ACHN (cell line): ENCODE measurements at places on chromosomes 11 and 22.
A peak's percentile ranks its signal among the peaks of the same experiment; 100 is the strongest.

GRCh38 chr22:48886604-48887393 lies 940.9 kb downstream of the BRD1 start:
- DNase-seq: no peak

- DNase-seq: no peak
Observed at GRCh38 chr11:130118636-130119387, 40.8 kb upstream of the ST14 start.

- DNase-seq: peak; percentile 68
Observed at GRCh38 chr11:124174001-124174583, 9.1 kb upstream of the OR10D3 start.

GRCh38 chr11:71499125-71499524 lies 27.9 kb upstream of the KRTAP5-7 start:
- DNase-seq: no peak

GRCh38 chr11:86802146-86802545 lies 1.8 kb downstream of the PRSS23 start:
- DNase-seq: no peak

DNA sequence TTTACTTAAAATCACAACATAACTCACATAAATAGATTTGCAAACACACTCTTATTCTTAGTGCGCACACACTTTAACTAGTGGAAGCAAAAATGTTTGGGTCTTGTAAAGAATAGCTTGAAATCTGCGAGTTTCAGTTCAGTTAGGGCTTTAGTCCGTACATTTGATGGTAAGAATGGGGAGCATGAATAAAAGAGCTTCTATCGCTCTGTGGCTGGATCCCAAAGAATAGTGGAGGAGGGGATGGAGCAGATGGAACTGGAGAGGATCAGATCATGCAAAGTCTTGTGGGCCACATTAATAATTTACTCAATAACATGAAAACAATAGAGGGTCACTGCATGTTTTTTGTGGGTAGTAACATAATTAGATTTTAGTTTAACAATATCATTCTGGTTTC lies 44.3 kb downstream of the DNHD1 start:
- no peak for DNase-seq

- DNase-seq: no peak
Observed at GRCh38 chr11:123086305-123086704, 24.4 kb upstream of the HSPA8 start.

DNA sequence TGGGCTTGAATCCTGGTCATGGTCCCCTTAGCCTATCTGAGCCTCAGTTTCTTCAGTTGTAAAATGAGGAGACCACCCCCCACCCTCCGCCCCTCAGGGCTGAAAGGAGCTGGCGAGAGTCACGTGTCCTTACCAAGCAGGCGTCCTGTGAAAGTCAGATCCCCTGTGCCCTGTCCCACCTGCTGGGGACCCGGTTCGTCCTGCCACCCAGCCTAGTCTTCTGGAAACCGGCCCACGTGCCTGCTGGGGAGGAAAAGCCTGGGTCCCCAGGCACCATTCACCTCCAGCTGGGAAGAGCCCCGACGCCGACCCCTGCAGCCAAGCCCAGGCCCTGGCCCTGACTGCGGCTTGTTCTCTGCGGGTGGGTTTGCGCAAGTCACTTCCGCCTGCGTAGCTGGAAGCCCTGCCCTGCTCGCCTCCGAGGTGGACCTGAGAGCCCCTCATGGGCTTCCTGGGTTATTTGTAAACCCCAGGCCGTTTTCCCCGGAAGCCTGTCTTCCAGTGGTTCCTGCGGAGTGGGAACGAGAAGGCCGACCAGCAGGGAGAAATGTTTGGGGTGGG lies 679 bp upstream of the SSH3 start:
- peak; percentile 53 for DNase-seq

DNA sequence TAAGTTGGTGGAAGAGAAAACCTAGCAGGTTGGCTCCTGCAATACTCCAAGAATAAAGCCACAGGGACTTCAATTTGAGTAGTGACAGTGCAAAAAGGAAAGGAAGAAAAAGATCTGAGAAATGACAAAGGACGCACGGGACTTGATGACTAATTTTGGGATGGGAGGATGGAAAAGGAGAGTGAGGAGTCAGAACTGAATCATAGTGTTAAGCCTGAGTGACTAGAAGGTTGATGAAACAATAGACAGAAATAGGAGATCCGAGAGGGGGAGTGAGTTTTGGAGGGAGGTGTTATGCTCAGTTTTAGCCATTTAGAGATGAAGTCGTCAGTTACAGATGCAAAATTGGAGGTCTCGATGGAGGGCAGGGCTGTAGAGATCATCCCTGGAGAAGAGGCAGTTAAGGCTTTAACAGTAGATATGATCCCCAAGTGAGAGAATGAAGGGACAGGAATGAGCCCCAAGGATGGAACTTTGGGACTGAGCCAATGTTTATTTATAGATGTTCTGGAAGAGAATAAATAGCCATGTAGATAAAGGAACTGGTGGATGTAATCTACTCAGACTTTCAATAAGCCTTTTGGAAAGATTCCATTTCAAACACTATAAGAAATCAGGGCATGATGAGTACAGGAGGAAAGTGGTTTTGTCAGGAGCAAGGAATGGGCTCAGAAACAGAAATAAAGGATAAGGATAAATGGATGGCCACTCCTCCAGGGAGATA lies 108.9 kb upstream of the NCAM1 start:
- DNase-seq: peak; percentile 1

GRCh38 chr11:70127653-70128434 lies 49.7 kb downstream of the ANO1 start:
- no peak for DNase-seq

- DNase-seq: no peak
Observed at GRCh38 chr22:45644714-45645113, 26.9 kb upstream of the ATXN10 start.

- no peak for DNase-seq
Observed at GRCh38 chr11:122331079-122331478, 215.1 kb upstream of the BLID start.

DNA sequence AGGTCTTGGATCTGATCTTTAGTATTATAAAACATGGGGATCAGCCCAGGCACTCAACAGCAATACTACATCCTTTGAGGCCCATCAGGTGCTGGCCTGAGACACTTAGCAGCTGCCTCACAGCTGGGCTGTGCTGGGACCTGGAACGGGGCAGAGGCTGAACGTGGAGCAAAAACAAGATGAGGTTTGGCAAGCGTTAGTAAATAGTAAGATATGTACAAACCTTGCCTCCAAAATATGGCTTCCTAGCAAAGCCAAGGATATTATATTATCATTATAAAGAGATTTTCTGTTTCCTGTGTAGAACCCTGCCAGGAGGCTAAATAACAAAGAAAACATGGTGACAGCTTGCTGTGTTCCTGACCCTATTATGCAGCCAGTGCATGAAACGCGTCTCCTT lies 60.0 kb upstream of the SPON1 start:
- DNase-seq: no peak

DNA sequence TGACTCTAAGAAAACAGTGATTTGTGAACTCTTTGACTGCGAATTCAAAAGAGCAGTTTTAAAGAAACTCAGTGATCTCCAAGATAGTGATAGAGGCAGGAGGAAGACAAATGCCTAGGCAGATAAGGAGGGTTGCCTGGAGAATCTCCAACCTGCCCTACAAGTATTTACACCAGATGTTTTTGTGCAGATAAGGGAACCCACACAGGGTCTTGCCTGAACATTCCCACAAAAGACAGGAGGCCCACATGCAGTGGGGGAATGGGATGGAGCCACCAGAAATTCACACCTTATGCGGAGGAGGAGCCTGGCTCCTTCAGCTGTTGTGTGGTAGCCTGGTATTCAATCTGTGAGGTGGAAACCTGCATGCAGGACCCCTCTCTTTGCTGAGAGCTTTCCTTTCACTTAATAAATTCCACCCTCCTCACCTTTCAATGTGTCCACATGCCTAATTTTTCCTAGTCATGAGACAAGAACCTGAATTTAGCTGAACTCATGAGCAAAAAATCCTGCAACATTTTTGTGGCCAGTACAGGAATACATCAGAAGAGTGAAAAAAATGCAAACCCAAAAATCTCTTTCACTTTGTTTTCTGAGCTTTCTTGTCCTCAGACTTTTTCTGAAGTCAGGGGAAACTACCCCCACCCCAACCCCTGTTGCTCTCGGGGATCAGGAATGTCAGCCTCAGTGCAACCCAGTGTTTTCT lies 8.1 kb upstream of the GLYAT start:
- DNase-seq: no peak

DNA sequence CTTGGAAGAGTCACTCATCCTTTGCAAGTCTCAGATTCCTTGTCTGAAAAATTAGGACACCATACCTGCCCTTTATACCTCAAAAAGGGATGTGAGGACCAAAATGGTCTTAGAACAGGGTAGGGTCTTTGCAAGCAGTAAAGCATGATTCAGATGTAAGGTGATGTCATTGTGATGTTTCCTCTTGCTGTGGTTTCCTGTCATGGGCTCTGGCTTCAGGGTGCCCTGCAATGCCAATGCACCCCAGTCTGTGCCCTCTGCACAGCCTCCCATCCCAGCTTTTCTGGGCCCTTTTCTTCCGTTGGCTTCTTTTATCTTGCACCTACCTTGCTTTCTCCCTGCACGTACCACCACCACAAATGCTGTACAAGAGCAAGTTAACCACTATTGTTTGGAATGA lies 87.8 kb upstream of the NNMT start:
- DNase-seq: peak; percentile 7

- DNase-seq: no peak
Observed at GRCh38 chr11:67285541-67286498, 3.3 kb upstream of the ANKRD13D start.

DNA sequence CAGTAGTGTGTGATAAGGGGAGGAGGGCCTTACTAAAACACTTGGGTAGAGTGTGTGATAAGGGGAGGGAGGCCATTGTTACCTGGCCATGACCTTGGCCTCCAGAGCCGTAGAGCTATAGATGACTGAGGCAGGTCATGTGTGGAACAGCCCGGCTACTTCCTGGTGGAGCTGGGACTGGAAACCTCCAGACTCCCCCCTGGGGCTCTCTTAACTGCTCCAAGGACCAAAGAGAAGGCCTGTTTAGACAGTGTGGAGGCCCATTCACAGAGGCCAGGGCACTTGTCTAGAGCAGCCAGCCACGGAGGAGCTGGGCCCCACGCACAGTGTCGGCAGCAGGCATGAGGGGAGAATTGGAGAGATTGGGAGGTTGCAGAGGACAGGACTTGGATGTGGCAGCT lies 12.5 kb upstream of the MICALL1 start:
- DNase-seq: no peak

DNA sequence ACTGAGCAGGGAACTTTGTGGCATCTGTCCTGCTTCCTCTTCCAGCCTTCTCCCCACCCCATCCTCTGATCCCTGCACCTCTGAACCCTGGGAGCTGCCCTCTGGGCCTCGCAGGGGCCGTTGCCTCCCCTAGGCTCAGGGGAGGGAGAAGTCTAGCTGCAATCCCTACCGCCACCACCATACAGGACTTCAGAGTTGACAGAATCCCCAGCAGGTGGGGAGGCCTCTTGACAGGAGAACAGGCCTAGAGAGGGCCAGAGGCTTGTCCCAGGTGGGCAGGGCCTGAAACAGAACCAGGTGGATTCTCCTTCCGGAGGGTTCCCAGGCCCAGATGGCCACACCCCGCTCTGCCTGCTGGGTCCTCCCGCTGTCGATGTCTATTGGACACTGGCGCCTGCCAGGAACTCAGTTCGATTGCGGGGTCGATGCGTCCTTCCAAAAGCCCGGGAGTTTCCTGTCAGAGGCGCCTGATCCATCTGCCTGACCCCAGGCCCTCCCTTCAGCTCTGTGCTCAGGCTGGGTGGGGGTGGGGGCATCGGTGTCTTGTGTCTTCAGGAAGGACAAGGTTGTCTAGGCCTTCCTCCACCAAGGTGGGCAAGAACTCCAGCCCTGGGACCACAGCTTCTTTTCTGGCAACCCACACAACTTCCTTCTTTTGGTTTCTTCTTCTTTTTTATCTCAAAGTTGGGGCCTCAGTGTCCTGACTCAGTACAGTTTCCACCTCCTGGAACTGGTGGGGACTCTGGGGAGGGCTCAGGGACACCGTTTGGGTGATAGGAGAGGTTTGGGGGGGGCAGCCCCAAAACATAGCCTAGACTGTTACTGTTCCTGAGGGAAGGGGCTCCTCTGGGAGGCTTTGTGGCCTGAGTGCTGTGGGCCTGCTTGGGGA lies 6.4 kb downstream of the STARD10 start:
- DNase-seq: no peak

DNA sequence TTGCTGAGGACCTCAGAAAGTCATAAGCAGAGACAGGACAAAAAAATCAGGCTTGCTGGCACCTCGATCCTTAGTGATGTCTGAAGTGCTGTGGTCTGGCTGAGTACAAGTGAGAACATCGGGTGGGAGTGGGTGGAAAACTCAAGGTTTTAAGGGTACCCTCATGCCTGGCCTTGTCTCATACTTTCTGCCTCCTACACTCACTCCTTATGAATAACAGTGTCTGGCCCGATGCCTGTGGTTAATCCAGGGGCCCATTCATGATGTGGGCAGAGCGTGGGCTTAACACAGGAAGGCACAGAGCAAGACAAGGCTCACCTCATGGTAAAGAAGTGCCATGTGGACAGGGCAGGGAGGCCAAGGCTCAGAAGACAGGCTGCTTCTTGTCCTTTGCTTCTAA lies 11.0 kb upstream of the UCP3 start:
- DNase-seq: no peak

- DNase-seq: no peak
Observed at GRCh38 chr11:8754241-8754640, 71.6 kb downstream of the RPL27A start.

DNA sequence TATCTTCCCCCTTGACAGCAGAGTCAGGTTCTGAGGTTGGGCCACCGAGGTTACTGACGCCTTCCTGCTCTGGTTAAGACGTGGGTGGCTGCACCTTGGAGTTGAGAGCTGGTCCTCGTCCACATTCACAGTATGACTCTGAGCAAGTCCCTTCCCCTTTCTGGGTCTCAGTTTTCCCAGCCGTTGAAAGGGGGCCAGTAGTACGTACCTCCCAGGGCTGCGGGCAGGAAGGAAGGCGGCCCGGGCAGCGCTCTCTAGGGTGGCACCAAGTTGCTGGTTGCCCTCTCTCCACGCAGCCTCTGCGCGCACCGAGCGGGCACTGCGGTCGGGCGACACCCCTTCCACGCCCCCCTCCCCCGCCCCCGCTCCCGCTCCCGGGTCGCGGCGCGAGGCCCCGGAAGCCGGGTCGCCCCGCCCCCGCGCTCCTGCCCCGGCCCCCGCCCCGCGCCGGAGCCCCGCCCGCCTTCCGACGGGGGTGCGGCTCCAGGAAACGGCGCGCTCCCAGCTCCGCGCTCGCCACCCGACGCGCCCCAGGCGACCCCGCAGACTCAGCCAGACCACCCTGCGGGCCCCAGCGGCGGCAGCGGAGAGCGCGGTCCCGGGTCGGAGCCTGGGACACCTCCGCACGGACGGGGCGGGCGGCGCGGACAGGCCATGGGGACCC lies at the start of gene EHBP1L1:
Gene EHBP1L1 (plus strand): TSS at position 486 of the 664 bp plus-strand sequence. CDS start 250 bp downstream, outside the sequence.
- peak; percentile 69 for DNase-seq
